H4 (cell line): ENCODE measurements at places on chromosomes 5 and 9. TPM values are rescaled to one million over a fixed set of nuclear protein-coding genes. Genes with fewer than 3 reads are reported as not detected.

GRCh38 chr9:80646211-80646610, 1043.1 kb downstream of the TLE1 start:
- DNase-seq: no peak

DNA sequence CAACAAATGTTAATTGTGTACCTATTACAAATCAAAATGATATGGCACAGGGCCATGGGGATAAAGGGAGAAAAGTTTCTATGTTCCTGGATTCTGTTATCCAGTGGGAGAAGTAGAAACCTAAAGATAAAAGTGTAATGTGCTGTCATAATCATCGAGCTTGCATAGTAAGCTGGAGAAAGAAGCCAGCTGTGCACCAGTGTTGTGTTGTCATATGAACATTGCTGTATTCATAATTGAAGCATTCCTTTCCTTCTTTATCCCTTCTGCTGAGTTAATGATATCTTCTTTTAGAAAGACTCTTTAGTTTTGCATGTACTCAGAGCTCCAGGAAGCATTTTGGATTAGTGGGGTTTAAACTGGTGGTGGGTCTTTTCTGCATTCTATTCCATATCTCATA, 39.5 kb downstream of the NTRK2 start:
- peak; percentile 21 for DNase-seq

The C5orf34 gene
- 14.4 and 15.1 TPM in 2 replicates for total RNA-seq

The CCL27 gene
- total RNA-seq: not detected in 2 replicates

The PCDHA9 gene
- total RNA-seq: 0.08 TPM in 1 of 2 replicates, not detected in the other

The PLPPR1 gene
- total RNA-seq: 12.0 TPM in 1 of 2 replicates, not detected in the other
